ENCODE measurements at places on chromosomes 4 and X.
A peak's percentile ranks its signal among the peaks of the same experiment; 100 is the strongest.

- DNase-seq = no peak
Measured at GRCh38 chr4:147617841-147618691, 869 bp downstream of the TMEM184C start.

GRCh38 chrX:40755291-40756249 lies 20.2 kb upstream of the MED14 start:
- DNase-seq = peak; percentile 23

DNA sequence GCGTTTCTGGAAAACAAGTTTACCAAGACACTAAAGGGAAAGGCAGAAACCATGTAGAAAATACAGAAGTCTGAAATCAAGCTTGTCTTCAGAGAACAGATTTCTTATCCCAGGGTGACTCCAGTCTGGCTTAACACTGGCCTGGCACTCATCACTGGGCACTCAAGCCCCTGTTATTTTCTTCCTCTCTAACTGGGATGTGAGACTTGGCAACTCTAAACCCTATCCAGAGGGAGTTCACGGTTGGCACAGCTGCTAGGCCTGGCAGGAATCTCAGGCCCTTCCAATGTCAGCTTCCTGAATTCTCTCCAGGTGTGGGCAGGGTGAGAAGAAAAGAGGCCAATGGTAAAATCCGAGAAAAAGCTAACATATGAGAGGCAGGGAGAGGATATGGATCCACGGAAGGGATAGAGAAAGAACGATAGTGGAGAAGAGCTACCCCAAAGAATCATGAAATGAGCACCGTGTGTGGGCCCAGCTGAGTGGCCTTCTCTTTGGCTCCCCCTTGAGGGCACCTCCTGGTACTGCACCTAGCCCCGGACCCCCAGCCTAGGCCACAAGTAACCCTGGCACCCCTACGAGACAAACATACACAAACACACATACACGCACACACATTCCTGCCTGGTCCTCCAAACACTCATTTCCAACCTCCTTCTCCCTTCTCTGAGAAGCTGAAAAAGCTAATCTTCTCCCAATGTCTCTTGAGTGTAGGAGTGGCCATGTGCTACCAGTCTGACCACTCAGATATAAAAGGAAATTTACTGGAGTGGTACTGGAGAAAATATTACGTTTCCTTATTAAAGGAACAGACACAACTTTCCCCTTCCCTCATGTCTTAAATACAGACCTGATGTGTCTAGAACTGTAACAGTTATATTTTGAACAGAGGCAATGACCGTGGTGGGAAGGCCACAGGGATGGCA lies 16.6 kb upstream of the PTCHD1 start:
- no peak for DNase-seq

- DNase-seq = no peak
Measured at GRCh38 chr4:151744614-151745013, 16.2 kb downstream of the GATB start.

DNA sequence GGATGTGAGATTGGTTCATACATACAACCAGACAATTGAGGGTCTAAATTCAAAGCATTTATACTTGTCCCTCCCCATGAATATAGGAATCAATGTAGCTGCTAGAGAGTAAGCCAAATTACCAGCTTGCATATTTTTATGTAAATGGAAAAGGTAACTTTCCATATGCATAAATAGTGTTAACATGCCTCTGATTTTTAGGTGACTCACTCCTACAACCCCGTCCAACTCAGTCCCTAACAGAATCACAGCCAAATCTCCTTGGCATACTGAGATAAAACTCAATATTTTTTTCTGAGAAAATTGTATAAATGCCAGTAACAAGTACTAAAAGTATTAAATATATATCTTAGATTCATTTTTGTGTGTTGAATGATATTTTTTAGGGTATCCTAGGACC lies 67.2 kb downstream of the INPP4B start:
- DNase-seq = no peak

GRCh38 chrX:30612250-30612655 lies 34.7 kb upstream of the TASL start:
- DNase-seq = no peak
